ENCODE measurements at places on chromosomes 7 and 10.

DNA sequence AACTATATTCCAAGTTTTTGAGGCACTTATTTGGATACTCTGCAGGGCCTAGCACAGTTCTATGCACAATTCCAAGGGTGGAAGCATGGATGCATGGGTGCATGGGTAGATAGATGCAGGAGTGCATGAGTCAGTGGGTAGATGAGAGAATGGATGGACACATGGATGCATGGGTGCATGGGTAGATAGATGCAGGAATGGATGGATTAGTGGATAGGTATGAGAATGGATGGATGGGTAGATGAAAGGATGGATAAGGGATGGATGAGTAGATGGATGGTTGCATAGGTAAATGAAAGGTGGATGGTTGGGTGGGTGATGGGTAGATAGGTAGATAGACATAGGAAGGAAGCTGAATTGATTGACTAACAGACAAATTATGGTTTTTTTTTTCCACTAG, 15.6 kb downstream of the PNLIPRP2 start:
- DNase-seq, result no peak

GRCh38 chr7:51219261-51219988, 97.2 kb downstream of the COBL start:
- no peak for DNase-seq

DNA sequence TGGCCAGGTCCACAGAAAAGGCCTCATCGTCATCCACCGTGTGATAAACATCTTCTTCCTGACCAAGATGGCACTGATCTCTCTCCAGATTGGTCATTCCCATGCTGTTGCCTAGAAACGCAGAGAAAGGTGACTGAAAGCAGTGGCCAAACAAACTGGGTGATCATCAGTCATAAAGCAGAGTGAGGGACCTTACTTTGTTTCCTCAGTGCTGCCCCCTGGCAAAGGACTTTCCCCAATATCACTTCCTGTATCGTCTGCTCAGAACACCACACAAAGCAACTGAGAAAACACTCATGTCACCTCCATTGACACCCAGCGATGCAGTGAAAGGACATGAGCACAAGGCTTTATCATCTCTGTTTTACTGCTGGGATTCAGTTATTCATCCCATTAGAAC, 40.0 kb upstream of the TM9SF3 start:
- no peak for DNase-seq

DNA sequence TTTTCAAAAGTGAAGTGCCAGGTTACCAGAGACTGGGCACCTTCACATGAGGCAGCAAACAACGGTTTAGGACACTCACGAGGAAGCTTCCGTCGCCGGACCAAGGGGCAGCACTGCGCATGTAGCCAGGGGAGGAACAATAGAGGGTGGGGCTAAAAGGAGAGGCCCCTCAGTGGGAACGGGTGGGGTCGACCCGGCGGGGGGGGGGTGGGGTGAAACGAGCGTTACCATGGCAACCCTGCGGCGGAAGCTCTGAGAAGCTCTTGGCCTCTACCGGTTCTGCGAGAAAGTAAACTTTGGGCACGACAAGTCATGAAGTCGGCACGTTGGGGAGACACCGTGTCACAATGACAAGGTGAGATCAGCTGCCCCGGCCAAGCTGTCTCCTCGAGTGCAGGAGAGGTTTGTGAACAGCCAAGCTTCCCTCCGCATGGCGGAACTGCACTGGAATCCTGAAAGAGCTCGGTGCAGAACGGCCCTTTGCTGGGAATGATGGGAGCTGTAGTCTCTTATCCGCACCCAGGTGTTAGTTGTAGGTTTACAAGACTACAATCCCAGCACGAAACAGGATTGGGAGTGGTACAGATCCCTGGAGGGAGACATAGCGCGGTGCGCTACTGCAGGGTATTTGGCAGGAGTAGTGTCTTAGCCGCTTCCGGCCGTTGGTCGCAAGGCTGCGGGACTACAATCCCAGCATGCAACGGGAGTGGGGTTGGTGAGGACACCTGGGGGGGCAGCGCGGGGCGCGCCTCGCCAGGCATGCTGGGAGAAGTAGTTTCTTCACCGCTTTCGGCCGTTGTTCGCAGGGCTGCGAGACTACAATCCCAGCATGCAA, 72.8 kb upstream of the ZNF722 start:
- no peak for DNase-seq

GRCh38 chr10:47050618-47051455, 139.6 kb downstream of the PTPN20 start:
- DNase-seq, result peak; percentile 19
